ENCODE measurements at places on chromosomes 16 and 17. TPM values are rescaled to one million over a fixed set of nuclear protein-coding genes. Genes with fewer than 3 reads are reported as not detected.

DNA sequence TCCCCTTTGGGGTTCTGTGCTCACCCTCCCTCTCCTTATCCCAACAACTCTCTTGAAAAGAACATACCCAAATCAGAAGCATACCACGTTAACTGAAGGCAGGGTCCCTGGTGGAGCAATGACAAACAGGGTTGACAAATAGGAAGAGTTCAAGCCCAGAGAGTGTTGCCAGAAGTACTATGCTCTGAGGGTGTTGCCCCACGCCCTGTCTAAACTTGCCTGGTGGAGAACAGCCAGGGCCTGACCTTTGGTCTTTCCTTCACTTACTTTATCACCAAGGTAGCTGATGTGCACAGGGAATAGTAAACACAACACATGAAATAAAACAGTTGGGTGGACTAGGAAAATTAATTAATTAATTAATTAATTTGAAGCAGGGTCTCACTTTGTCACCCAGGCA, 23.3 kb downstream of the ZNF75A start:
- no peak overlapping the region for H3K27ac ChIP-seq
- DNase-seq: no peak
- peaks cover 2% of the 10 kb centered on the region for H3K36me3 ChIP-seq

- no peaks in the 10 kb centered on the region for H3K27me3 ChIP-seq
- H3K4me3 ChIP-seq: no peak overlapping the region
- no peaks in the 10 kb centered on the region for H3K4me1 ChIP-seq
- peaks cover 86% of the 10 kb centered on the region for H3K36me3 ChIP-seq
- no peak for DNase-seq
- no peak overlapping the region for H3K27ac ChIP-seq
Observed at GRCh38 chr17:78817123-78817522, 23.5 kb downstream of the USP36 start.

DNA sequence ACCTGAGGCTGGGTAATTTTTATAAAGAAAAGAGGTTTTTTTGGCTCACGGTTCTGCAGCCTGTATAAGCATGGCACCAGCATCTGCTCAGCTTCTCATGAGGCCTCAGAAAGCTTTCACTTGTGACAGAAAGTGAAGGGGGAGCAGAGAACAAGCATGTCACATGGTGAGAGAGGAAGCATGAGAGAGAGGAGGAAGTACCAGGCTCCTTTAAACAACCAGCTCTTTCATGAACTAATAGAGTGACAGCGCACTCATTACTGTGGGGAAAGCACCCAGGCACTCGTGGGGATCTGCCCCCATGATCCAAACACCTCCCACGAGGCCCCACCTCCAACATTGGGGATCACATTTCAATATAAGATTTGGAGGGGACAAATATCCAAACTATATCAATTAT, 86.8 kb downstream of the USP32 start:
- peak overlapping the region; percentile 26 for H3K27ac ChIP-seq
- no peak for DNase-seq
- H3K36me3 ChIP-seq: no peaks in the 10 kb centered on the region
- peaks cover 29% of the 10 kb centered on the region for H3K4me1 ChIP-seq

- no peaks in the 10 kb centered on the region for H3K27me3 ChIP-seq
- H3K4me1 ChIP-seq: peaks cover 9% of the 10 kb centered on the region
- H3K4me3 ChIP-seq: no peak overlapping the region
- no peaks in the 10 kb centered on the region for H3K36me3 ChIP-seq
Observed at GRCh38 chr16:48129926-48130325, 25.9 kb downstream of the ABCC12 start.

GRCh38 chr16:20889625-20890275, 10.4 kb downstream of the DCUN1D3 start:
- peaks cover 4% of the 10 kb centered on the region for H3K36me3 ChIP-seq
- peak overlapping the region; percentile 94 for H3K27ac ChIP-seq
- H3K27me3 ChIP-seq: no peaks in the 10 kb centered on the region
- H3K4me1 ChIP-seq: peaks cover 18% of the 10 kb centered on the region
- peak overlapping the region; percentile 35 for H3K4me3 ChIP-seq
- no peak for DNase-seq

GRCh38 chr17:3754458-3755334, 31.0 kb downstream of the HASPIN start:
- peaks cover 15% of the 10 kb centered on the region for H3K4me1 ChIP-seq
- peaks cover 6% of the 10 kb centered on the region for H3K36me3 ChIP-seq
- DNase-seq: peak; percentile 100
- peak overlapping the region; percentile 64 for H3K4me3 ChIP-seq

GRCh38 chr16:58318391-58318790, 23.6 kb upstream of the PRSS54 start:
- no peak for DNase-seq
- H3K27ac ChIP-seq: no peak overlapping the region
- no peaks in the 10 kb centered on the region for H3K36me3 ChIP-seq
- no peak overlapping the region for H3K4me3 ChIP-seq

GRCh38 chr17:9181640-9182039, 160.3 kb downstream of the NTN1 start:
- H3K36me3 ChIP-seq: no peaks in the 10 kb centered on the region
- H3K4me1 ChIP-seq: peaks cover 17% of the 10 kb centered on the region
- H3K27ac ChIP-seq: no peak overlapping the region
- no peak overlapping the region for H3K4me3 ChIP-seq
- DNase-seq: no peak
- H3K27me3 ChIP-seq: peaks cover 2% of the 10 kb centered on the region

- DNase-seq: no peak
- no peak overlapping the region for H3K4me3 ChIP-seq
- H3K4me1 ChIP-seq: no peaks in the 10 kb centered on the region
- H3K27ac ChIP-seq: no peak overlapping the region
- H3K36me3 ChIP-seq: no peaks in the 10 kb centered on the region
Observed at GRCh38 chr16:1052721-1053120, 19.8 kb upstream of the SSTR5 start.

- no peak overlapping the region for H3K4me3 ChIP-seq
- peaks cover 24% of the 10 kb centered on the region for H3K36me3 ChIP-seq
- H3K4me1 ChIP-seq: no peaks in the 10 kb centered on the region
Observed at GRCh38 chr17:65799454-65799853, 238.0 kb upstream of the AXIN2 start.

The KCNJ18 gene
- total RNA-seq: not detected

The SOCS3 gene
- total RNA-seq: 23.8 TPM

The KRTAP3-1 gene
- not detected for total RNA-seq

The SCIMP gene
- not detected for total RNA-seq

The BTBD17 gene
- total RNA-seq: 0.94 TPM
